KBM-7 (cell line): ENCODE measurements at places on chromosomes 1 and 21.
A peak's percentile ranks its signal among the peaks of the same experiment; 100 is the strongest.

DNA sequence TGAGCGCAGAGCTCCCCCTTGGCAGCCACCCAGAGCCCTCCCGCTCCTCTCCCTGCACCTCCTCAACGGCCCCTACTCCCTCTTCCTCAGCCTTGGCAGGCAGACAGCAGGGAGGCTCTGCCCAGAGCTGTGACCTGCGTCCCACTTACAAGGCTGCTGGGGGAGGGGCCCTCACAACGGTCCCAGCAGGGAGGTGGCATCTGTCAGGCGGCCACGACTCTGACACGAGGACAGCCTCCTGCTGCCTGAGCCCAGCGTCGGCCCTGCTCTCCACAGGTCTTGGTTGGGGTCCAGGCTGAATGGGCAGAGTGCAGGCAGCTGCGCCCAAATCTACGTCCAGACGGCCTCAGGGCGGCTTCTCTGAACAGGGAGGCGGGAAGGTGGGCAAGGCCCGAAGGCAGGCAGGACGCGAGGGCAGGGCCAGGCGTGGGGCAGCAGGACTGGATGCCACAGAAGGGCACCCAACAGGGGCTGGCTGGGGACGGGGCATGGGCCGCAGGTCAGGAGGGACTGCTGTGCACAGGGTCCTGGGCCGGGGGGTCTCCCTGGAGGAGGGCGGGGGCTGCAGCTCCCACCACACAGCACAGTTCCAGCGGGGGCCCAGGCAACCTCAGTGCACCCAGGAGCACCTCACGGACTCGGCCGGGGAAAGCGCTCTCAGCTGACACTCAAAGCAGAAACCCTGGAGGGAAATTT, 7.5 kb downstream of the SLC19A1 start:
- peak; percentile 55 for DNase-seq

DNA sequence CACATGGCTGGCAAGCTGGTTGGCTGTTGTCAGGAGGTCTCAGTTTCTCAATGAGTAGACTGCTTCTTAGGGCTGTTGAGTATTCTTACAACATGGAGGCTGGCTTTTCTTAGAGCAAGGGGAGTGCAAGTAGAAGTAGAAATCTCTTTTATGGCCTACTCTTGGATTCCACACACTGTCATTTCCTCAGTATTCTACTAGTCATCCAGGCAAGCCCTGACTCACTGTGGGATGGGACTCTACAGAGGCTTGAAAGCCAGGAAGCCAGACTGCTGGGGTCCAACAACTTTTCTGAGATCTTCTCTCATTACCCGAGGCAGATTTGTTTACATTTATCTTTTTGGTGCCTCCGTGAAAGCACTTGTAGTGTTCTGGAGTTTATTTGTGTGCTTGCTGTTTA, 196.2 kb upstream of the APP start:
- no peak for DNase-seq

GRCh38 chr1:15426492-15427279, 11.6 kb upstream of the CTRC start:
- no peak for DNase-seq

- no peak for DNase-seq
Measured at GRCh38 chr1:115951560-115951959, 24.8 kb upstream of the SLC22A15 start.

- DNase-seq, result no peak
Measured at GRCh38 chr1:56868761-56869160, 14.2 kb downstream of the C8A start.

DNA sequence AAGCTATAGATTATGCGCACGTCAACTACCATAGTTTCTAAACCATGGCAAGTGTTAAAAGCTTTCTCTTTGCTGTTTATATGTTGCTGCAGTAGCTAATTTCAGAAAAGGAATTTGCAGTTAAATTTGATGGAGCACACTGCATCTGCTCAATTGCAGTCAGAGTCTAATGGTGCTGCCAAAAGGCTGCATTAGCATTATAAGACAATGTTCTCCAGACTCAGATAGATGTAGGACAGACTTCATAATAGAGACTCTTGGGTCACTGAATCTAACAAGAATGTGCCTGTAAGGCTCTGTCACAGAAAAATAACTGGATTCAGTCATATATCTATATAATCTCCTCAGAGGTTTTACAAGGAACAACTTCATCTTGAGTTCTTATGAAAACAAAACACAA, 198.3 kb downstream of the OLFM3 start:
- no peak for DNase-seq

- no peak for DNase-seq
Measured at GRCh38 chr1:92169214-92170005, 48.3 kb upstream of the C1orf146 start.

GRCh38 chr1:166875302-166875733, 746 bp downstream of the TADA1 start:
- no peak for DNase-seq

DNA sequence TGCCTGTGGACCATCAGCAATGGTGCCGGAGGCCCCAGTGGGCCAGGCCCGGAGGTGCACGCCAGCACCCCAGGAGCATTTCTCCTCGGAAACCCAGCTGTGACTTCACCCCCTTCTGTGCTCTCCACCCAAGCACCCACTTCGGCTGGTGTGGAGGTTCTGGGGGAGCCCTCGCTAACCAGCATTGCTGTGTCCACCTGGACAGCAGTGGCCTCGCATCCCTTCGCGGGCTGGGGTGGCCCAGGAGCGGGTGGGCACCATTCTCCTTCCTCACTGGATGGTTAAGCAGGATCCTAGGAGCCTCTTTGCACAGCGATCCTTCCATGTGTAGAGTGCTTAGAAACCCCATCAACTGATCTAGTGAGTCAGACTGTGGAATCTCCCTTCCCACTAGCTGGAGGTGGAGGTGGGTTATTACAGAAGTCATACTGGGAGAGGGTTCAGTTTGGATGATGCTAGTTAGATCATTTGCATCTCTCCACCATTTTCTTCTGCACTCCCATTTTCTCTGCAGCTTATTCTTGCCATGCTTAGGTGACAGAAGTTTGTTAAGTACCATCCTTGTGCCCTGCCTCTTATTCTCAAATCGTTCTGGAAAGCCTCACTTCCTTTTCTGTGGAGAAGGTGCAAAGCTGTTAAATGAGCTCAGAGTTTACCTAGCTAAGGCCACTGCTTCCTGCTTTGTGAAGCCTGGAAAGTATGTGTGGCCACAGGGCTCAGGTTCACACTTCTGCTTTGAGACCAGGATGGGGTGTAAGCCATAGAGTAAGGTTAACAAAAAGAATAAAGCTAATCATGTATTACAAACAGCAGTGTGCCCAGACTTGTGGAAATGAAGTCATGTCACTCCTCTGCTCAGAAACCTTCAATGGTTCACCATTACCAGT, 32.3 kb downstream of the TBX19 start:
- peak; percentile 24 for DNase-seq

- no peak for DNase-seq
Measured at GRCh38 chr1:247273013-247273412, 17.1 kb downstream of the VN1R5 start.

DNA sequence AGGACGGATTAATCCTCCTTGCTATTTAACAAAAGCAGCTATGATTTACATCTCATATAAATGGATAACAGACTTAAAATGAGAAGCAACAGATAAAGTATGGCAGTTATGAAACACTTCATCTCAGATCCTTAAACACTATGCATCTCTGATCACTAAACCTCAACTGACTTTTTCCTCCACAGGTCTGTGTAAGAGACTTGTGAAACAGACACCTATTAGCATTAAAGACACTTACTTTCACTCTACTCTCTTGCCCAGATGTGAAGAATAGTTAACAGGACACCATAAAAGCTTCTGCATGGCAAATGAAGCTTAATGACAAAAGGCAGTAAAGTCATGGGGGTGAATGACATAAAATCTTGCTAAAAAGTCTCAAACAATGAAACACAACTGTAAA, 6.2 kb downstream of the LIN9 start:
- DNase-seq, result no peak

GRCh38 chr1:32289256-32289655, 2.6 kb upstream of the HDAC1 start:
- DNase-seq, result no peak

GRCh38 chr1:160708118-160708517, 3.5 kb downstream of the CD48 start:
- DNase-seq, result peak; percentile 66

GRCh38 chr1:241736387-241736786, 84.3 kb downstream of the WDR64 start:
- DNase-seq, result no peak

- DNase-seq, result peak; percentile 59
Measured at GRCh38 chr1:233304489-233305102, 9.1 kb upstream of the PCNX2 start.

GRCh38 chr1:66809736-66810326, 8.8 kb upstream of the INSL5 start:
- DNase-seq, result no peak

- DNase-seq, result no peak
Measured at GRCh38 chr1:27220096-27220495, 14.3 kb upstream of the WDTC1 start.

DNA sequence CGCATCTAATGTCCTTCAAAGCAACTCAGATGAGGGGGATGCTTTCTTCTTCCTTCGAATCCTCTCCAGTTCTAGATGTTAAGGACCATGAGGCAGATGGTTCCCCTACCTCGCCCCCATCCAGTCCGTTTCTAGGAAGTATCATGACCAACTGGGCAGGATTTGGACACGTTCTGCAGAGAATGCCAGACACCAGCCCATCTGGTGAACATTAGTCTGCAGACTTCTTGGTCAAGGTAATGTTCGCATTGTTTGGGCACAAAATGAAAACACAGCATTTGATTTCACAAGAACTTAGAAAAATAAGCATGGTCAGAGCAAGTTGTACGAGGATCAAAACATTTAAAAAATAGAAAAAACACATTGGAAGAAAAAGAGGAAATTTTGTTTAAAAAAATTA, 25.4 kb upstream of the ADARB1 start:
- DNase-seq, result no peak

GRCh38 chr1:156616463-156616862, 2.8 kb upstream of the HAPLN2 start:
- DNase-seq, result no peak

DNA sequence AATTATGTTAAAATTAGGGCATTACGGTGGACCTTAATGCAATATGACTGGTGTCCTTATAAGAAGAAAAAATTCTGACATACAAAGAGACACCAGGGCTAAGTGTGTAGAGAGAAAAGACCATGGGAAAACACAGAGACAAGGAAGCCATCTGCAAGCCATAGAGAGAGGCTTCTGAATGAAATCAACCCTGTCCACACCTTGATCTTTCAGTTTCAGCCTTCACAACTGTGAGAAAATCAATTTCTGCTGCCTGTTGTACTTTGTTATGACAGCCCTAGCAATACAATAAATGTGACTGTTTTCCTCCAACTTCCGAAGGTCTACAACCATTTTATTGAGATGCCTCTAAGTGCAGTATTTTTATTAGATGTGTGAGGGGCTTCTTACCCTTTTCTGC, 1407.2 kb downstream of the MRPL39 start:
- DNase-seq, result no peak

DNA sequence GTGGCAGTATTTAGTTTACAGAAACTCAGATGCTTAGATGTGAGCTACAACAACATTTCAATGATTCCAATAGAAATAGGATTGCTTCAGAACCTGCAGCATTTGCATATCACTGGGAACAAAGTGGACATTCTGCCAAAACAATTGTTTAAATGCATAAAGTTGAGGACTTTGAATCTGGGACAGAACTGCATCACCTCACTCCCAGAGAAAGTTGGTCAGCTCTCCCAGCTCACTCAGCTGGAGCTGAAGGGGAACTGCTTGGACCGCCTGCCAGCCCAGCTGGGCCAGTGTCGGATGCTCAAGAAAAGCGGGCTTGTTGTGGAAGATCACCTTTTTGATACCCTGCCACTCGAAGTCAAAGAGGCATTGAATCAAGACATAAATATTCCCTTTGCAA, 59.7 kb upstream of the ZNF326 start:
- DNase-seq, result no peak

GRCh38 chr1:80656014-80656636, 1144.6 kb upstream of the ADGRL2 start:
- no peak for DNase-seq

- no peak for DNase-seq
Measured at GRCh38 chr21:43295066-43295958, 126.5 kb downstream of the CRYAA start.

DNA sequence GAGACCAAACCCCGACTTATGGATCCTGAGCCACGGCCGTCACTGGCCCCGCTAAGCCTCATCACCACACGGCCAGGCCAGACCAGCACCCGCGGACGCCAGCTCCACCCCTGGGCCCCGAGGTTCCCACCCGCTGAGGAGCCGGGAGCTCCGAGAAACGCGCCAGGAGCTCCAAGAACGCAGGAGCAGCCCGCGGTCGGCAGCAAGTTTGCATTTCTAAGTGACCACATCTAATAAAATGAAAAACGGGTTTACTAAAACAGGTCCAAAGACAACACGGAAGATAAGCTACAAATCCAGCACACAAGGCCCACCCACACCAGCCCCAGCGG, 8.1 kb upstream of the C1QTNF12 start:
- no peak for DNase-seq

DNA sequence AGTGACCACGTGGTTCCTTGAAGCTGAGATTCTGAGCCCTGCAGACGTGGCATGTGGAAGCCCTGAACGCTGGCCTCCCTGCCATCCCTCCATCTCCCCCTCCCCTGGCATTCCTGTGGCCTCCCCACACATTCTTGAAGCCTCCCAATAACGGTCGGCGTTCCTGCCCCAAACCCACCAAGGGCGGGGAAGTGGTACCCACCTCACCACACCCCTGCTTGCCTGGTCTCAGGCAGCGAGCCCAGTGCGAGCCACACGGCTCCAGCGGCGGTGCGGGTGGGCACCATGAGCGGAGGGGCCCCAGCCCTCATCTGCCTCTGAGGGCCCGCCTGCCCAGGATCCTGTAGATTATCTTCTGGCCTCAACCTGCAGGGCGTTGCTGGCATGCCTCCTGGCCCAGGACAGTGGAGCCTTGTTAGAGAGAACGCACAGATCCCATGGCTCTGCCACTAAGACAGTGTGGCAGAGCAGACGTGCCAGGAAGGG, 20.6 kb upstream of the PRELP start:
- no peak for DNase-seq

DNA sequence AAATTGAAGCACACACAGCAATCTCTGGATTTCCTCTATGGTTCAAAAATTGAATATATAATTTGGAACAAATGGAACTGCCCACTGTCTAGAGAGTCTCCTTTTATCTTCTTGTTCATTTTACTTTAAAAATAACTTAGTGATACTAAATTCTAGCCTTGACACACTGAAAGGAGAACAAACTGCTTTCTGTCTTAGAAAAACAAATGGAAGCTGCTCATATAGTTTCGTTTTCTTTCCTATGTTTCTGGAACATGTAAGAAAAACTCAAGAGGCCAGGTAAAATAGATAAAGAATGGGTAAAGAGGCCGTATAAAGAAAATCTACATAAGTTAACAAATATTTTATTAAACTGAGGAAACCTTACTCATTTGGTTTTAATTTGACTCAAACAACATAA, 332.7 kb downstream of the NEGR1 start:
- DNase-seq, result no peak

DNA sequence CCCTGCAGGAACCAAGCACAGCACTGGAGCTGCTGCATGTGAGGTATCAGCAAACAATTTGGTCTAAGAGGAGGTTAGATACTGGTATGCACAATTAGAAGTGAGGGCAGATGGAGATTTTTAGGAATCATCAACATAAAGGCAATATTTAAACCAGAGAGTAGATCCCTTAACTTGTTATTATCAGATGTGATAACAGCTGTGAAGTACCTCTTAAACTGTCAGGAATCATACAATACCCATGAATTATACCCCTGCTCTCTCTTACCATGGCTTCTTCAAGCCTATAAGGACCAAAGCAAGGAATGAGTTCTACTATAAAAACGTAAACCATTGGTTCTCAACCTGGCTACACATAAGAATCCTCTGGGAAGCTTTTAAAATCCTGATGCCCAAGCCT, 3.9 kb downstream of the BCAR3 start:
- no peak for DNase-seq

- DNase-seq, result peak; percentile 15
Measured at GRCh38 chr1:202959276-202959620, 1.1 kb upstream of the ADIPOR1 start.
